ENCODE measurements at places on chromosomes 7 and 10. TPM values are rescaled to one million over a fixed set of nuclear protein-coding genes. Genes with fewer than 3 reads are reported as not detected.

Gene GPC2
- 0.84 TPM for total RNA-seq

Gene LEP
- not detected for total RNA-seq

Gene STEAP4
- total RNA-seq = not detected

Gene SPDYE5
- total RNA-seq = not detected

Gene SMKR1
- total RNA-seq = 10.1 TPM

Gene ANKRD16
- 8.0 TPM for total RNA-seq

Gene CABCOCO1
- 0.44 TPM for total RNA-seq

Data from A549 treated with GW870086 at 1 μM for 4 hours (cell line).